ENCODE measurements at places on chromosomes 2 and 18.
A peak's percentile ranks its signal among the peaks of the same experiment; 100 is the strongest.

DNA sequence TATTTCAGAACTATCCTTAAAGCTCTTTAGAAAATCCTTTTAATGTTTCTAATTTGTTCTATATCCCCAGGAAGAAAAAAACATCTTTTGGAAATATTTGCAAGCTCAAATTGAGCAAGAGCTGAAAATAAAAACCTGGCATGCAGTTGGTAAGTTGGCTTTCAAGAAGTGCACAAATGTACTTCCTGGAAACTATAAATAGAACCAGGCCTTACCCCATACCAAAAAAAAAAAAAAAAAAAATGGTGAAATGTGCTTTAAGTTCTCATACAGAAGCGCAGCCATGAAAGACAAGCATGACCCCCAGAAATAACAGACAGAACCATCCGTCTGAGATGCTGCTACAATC lies 178.5 kb downstream of the HDAC4 start:
- no peak for DNase-seq

DNA sequence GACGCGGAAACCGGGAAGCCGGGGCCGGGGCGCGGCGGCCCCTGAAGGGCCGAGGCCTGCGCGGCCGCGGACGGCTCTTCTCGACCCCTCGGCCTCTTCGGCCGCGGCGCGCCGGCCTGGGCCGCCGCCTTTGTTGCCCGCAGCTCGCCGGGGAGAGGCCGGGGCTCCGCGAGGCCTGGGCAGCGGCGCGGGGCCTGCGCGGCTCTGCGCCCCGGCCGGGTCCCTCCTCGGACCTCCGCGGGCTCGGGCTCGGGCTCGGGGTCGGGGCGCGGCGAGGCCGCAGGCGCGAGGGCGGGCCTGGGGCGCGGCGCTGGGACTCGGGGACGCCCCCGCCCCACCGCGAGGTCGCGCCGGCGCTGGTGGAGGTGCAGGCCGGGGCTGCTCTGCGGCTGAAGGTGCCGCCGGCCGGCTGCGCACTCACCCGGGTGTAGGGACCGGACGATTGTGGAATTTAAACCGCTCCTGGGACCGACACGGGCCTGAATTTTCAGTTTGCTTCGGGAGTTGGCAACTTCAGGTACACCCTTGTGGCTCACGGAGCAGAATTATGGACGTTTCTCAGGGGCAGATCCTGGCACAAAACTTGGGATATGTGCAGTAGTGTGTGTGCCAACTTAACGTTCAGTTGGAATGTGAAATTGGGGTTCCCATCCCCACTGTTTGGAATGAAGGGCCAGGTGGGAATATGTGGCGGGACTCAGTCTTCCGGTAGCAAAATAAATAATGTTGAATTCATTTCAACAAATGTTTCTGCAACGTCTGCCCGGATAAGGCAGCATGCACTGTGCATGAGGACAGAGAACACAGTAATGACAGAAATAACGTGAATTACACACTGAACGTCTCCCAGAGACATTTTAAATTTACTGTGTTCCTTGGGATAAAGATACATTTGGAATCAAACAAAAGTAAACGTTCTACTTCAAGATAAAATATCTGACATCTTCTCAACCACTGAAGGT lies 787 bp downstream of the SOCS6 start:
- peak; percentile 80 for DNase-seq

DNA sequence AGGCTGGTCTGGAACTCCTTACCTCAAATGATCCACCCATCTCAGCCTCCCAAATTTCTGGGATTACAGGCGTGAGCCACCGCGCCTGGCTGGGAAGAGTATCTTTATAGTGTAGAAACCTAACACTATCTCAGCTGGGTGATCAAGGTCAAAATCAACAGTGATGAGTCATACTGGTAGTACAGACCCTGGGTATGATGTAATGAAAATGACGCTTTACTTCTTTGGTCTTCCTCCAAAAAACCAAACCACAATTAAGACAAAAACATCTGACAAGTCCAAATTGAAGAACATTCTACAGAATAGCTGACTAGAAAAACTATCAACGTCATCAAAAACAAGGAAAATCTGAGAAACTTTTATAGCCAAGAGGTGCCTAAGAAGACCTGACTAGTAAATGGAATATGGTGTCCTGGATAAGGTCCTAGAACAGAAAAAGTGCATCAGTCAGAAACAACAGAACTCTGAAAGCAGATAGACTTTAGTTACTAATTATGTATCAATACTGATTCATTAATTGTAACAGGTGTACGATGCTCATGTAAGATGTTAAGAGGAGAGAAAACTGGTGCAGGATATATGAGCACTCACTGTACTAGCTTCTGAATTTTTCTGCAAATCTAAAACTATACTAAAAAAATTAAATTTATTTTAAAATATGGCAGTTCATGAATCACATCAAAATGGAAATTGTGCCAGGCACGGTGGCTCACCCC lies 25.4 kb downstream of the PDCL3 start:
- no peak for DNase-seq

- DNase-seq: no peak
These were observed 54.1 kb downstream of the LPIN2 start for GRCh38 chr18:2958819-2959298.

DNA sequence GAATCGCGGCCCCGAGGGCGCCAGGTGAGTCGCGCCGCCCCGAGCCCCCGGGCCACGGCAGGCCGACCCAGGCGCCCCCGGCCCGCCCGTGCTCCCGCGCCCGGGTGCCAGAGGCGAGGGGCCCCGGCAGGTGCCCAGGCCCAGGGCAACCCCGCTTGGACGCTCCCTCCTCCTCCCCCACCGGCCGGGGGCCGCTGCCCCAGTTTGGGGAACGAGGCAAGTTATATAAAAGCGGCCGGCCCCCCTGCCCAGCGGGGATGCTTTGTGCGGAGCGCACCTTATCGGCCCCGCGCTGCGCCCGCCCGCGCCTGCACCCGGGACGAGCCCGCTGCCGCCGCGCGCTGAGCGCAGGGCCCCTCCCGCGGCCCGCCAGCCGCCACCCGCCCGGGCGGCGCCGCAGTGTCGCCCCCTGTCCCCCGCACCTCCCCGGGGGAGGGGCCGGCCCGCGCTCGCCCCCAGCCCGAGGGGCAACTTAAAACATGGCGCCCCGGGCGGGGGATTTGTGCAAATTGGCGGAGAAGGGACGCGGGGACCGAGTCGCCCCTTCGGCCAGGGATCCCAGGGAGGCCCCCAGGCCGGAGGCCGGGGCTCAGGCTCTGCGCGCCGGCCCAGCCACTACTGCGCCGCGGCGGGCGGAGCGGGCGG lies 639 bp downstream of the EPB41L3 start:
- DNase-seq: peak; percentile 61

DNA sequence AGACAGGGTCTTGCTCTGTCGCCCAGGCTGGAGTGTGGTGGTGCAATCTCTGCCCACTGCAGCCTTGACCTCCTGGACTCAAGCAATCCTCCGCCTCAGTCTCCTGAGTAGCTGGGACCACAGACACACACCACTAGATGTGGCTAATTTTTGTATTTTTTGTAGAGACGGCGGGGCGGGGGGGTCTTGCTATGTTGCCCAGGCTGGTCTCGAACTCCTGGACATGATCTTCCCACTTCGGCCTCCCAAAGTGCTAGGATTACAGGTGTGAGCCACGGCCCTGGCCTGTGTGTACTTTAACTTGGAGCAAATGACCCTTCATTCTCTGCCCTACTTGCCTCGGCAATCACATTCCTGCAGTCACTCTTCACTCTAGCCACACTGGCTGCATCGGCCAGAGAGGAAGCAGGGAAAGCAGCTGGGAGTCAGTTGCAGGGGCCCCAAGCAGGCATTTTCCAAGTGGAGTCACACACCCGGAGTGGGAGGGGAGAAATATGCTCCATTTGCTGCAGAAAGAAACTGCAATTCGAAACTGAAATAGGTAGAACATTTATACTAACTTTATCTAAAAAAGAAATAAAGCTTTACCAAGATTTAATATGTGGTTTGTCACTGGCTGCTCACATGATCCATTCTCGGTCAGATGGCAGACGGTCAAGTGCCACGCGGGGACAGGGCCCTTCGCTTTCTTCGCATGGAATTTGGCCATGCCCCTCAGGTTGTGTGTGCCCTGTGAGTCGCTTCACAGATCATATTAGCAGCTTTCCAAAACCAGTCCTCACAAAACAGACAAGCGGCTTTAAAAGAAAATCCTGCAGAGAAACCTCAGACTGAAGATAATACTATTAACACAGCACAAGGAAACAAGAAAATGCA lies 37.1 kb downstream of the FAM161A start:
- peak; percentile 12 for DNase-seq
